Stimulated activated CD4-positive, alpha-beta T cell treated with anti-CD3 and anti-CD28 coated beads, TNF-alpha, amount 100 ng/mL, for 48 hours (primary cell): ENCODE measurements at places on chromosomes 12 and 14.

- no peak for DNase-seq
Observed at GRCh38 chr12:92673756-92674155, 29.0 kb upstream of the PLEKHG7 start.

DNA sequence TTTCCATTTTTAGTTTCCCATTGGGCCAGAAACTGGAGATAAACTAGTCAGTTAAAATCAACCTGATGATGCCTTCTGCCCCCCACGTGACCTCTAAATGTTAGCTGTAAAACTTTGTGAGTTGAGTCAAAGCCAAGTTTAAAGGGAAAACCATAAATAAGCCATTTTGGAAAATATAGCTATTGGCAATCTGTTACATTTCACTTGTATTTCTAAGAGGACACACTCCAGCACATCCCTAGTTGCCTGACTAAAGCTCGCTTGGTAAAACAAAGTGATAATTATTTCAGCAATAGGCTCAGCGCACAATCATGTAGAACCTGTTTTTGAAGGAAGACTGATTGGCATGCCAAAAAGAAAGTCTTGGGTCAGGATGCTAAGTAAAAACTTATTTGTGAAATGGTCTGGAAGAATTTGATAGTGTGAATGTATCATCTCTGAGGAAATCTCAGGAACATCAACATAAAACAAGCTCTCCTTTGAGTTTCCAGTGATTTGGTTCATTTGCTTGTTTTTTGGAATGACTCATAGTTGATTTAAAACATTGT lies 49.2 kb upstream of the AEBP2 start:
- no peak for DNase-seq

GRCh38 chr14:59482541-59483331 lies 1.5 kb downstream of the L3HYPDH start:
- DNase-seq, result no peak

GRCh38 chr12:13045816-13046215 lies 1.6 kb downstream of the FAM234B start:
- no peak for DNase-seq
